ENCODE measurements at places on chromosomes 6 and 20.

DNA sequence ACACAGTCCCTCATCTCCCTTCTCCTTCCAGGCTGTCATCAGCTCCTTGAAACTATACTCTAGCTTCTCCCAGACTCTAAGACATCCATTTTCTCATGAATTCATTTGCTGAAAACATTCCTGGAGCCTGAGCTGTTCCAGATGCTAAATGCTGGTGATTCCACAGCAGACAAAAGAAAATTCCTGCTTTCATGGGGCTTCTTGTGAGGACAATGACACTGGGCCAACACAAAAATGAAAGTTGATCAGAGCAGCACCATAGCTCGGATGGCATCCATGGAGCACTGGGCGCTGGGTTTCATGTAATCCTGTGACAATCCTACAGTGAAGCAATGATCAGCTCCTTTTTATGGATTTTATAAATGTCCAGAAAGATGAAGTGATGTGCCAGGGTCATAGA is 47.4 kb upstream of the STX16 start:
- no peak for DNase-seq

DNA sequence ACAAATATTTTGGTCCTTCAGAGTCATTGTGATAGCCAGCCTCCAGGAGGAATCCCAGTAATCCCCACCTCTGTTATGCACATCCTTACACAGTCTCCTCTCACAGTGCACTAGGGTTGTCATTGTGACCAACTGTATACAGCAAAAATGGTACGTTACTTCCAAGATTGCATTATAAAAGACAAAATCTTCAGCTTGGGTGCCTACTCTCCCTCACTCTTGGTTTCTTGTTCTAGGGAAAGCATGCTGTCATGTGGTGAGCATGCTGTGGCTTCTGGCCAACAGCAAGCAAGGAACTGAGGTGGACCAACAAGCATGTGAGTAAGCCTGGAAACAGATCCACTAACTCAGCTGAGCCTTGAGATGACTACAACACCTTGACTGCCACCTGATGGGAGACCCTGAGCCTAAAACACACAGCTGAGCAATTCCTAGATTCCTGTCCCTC is 130.1 kb upstream of the DST start:
- peak; percentile 40 for DNase-seq

GRCh38 chr6:14807130-14807529 is 438.7 kb upstream of the JARID2 start:
- DNase-seq = no peak

- DNase-seq = no peak
Observed at GRCh38 chr6:108526739-108527174, 34.0 kb upstream of the FOXO3 start.

- no peak for DNase-seq
Observed at GRCh38 chr20:380763-381580, 412 bp downstream of the TRIB3 start.

- no peak for DNase-seq
Observed at GRCh38 chr6:19368511-19368910, 468.7 kb upstream of the ID4 start.

DNA sequence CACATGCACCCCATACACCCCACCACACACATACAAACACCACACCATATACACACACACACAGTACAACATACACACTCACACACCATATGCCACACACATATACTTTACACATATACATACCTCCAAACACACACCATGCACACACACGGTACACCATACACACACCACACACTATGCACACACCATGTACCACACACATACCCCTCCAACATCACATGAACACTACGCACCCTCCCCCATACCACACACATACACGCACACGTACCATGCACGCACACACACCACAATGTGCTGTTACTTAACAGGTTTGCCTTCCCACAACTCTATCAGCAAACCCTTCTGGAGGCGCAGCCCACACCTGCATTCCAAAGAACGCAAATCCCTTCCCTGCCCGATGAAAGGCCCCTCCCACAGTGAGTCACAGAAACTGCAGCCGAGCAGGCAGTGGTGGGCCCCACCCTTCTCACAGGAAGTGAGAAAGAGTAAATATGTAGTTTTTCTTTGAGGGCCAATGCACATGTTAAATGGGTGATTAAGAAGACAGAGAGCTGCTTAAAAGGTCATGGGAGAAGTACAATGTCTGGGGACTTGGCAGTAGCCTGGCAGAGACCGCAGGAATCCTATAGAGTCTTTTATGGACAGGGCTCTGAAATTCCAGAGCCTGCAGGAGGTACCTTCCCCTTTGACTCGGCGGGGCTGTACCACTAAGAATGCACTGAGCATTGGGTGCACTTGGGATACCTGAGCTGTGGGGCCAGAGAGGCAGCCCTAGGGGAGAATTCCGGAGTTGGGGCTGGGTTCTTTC is 34.1 kb upstream of the EZR start:
- no peak for DNase-seq

DNA sequence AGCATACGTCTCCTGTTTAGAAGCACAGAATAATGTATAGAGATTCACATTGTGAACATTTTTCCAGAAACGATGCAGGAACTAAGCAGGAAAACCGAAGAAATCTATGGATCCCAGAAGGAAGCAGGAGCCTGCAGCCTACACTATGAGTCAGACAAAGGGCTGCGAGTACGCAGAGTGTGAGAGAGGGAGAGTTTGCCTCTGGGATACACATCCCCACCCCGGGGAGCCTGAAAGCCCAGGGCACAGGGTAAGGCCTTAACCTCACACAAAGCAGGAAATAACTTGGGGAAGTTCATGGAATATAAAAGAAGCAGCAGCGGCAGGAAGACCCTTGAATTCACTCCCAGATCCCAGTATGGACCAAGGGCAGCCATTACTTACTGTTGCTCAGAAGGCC is 842.1 kb upstream of the MANEA start:
- DNase-seq = no peak

DNA sequence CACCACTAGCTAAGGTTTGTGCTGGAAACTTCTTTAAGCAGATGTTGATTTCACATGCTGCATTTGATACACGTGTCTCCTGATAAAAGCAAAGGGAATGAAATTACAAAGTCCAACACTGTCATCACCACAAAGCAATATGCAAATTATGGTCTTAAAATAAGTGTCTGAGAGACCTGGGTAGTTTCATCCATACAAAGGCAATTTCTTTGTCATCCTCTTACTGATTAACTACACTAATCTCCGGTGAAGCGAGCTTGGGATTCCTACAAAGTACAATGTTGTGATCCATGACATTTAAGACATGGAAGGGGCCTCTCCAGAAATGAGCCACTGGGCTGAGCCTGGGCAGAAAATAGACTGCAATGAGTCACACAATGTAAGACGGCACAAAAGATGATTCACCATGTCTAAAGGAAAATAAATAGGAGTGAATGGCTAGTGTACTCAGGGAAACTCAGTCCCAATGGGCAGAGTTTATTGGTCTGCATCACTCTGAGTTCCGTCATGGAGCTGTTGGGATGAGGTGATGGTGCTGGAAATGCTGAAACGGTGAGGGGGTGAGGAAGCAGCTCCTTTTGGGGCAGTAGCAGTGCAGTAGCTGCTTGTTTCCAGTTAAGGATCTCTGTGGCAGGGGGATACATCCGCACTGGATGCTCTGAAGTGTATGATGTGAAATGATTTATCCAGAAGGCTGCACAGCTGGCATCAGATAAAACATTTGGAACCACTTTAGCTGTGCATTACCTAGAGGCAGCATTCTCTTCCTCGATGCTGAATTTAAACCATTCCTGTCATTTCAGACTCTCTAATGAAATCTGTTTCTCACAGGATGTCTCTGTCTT is 103.3 kb downstream of the IBTK start:
- peak; percentile 34 for DNase-seq

GRCh38 chr6:71621918-71622519 is 264.3 kb upstream of the RIMS1 start:
- DNase-seq = no peak

DNA sequence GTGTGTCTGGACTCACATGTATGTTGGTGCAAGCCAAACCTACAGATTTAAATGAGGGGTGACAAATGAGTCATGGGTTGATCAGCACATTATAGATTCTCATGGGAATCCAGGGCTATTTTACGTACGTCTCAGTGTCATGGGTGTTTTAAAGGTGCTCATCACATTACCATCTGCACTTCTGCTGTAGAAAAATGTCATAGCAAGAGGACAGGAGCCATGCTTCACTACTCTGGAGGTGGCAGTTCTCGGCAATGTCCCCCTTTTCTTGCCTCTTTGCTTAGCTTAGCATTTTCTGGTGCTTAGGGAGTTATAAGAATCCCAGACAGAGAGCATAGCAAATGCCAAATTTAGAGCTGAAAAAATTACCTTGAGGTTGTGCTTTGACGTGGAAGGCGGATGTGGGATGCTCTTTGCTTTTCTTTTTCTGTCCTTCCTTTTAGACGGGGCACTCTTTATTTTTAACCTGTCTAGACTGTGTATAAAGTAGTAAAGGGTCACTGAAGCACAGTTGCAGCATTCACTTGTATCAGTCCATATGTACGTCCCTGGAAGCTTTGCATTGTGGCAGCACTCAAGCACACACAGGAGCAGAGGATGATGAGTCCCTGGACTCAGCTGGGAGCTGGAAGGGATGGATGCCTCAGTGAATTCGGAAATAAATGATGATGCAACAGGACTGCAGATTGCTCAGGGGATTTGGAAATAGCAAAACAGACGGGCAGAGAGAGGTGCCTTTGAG is 139.7 kb downstream of the SYNDIG1 start:
- no peak for DNase-seq

- no peak for DNase-seq
Observed at GRCh38 chr20:3730803-3731672, 1.4 kb upstream of the HSPA12B start.

DNA sequence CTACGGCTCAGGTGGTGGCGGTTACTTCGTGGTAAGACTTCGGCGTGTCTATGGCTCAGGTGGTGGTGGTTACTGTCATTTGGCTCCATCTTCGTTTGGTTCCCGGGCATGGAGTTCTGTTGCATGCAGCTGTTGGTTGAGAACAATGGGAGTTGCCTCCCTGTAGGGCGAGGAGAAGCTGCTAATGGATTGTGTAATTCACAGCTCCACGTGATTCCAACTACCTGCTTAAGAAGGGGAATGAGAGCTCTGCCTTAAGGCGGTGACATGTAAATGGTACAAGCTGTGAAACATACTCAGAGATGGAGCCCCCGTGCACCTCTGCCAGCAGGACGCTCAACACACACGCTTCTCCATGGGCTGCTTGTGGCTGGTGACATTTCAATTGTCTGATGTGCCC is 12.4 kb upstream of the DACT2 start:
- DNase-seq = no peak

- no peak for DNase-seq
Observed at GRCh38 chr6:54074578-54075195, 36.6 kb upstream of the MLIP start.

DNA sequence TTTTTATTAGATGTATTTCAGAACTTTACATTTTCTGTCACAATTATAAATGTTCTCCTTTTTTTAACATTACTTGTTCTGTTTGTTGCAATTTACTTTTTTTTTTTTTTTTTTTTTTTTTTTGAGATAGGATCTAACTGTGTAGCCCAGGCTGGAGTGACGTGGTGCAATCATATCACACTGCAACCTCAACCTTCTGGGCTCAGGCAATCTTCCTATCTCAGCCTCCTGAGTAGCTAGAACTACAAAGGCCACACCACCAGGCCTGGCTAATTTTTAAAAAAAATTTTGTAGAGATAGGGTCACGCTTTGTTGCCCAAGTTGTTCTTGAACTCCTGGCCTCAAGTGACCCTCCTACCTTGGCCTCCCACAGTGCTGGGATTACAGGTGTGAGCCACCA is 15.1 kb upstream of the MBOAT1 start:
- no peak for DNase-seq

GRCh38 chr20:38897267-38897666 is 28.9 kb upstream of the FAM83D start:
- DNase-seq = no peak

DNA sequence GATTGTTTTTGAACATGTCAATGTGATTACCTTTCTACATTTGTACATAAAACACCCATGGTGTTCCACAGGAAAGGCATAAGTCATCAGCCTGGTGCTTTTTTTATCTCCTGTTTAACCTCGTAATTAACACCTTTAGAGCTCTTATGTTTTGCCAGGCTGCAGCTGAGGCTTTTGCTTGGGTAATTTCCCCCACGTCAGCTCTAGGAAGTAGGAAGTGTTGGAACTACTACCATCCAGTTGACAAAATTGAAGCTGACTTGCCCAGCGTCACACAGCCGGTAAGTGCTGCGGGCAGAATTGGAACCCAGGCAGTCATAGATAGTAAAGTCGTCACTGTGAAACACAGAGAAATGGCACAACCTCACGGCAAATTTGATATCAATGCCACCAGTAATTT is 86.6 kb upstream of the BMP2 start:
- no peak for DNase-seq

GRCh38 chr6:106102034-106102433 is 15.9 kb downstream of the PRDM1 start:
- no peak for DNase-seq

- DNase-seq = no peak
Observed at GRCh38 chr20:40284611-40285010, 404.4 kb downstream of the MAFB start.

DNA sequence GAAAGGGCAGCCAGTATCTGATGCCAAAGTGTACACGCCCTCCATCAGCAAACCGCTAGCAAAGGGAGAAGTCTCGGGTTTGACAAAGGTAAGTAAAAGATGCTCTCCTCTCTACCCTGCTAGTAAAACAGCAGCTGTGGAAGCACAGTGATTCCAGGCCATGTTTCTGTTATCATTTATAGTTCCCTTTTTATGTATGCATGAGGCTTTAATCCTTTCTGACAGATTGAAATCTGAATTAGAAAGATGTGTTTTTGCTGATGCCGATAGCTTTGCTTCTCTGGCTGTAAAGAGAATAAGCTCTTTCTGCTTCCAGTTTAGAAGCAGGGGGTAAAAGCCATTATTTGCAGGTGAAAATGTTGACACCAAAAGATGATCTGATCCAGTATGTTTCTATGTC is 392.4 kb upstream of the SOX4 start:
- no peak for DNase-seq

- no peak for DNase-seq
Observed at GRCh38 chr20:63310265-63310991, 17.4 kb downstream of the COL20A1 start.

DNA sequence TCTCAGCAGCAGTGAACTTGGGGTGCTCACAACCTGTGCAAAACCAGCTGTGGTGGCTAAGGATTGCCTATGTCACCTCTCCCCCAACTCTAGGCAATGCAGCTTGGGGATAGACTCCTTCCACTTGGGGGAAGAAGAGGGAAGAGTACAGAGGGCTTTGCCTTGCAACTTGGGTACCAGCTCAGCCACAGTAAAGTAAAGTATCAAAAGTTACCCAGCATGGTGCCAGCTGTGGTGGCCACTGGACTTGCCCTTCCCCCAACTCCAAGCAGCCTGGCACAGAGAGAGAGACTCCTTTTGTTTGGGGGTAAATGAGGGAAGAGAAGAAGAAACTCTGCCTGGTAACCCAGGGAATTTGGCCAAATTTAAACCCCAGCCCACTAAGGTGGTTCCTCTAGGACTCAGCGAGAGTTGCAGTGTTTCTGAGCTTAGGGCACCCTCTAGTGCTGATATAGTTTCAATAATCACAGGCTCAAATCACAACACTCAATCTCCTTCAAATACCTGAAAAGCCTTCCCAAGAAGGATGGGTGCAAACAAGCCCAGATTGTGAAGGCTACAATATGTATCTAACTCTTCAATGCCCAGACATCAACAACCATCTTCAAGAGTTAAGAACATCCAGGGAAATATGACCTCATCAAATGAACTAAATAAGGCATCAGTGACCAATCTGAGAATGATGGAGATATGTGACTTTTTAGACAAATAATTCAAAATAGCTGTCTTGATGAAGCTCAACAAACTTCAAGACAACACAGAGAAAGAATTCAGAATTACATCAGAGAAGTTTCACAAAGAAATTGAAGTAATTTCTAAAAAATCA is 7.6 kb upstream of the DEFB129 start:
- no peak for DNase-seq

- DNase-seq = no peak
Observed at GRCh38 chr20:16611817-16612216, 38.6 kb upstream of the KIF16B start.

Data from occipital lobe (tissue), 3 donors.